ENCODE measurements at places on chromosomes 7 and 10.

- no peak for DNase-seq
These were observed 138.9 kb downstream of the WDR11 start for GRCh38 chr10:120989996-120990598.

DNA sequence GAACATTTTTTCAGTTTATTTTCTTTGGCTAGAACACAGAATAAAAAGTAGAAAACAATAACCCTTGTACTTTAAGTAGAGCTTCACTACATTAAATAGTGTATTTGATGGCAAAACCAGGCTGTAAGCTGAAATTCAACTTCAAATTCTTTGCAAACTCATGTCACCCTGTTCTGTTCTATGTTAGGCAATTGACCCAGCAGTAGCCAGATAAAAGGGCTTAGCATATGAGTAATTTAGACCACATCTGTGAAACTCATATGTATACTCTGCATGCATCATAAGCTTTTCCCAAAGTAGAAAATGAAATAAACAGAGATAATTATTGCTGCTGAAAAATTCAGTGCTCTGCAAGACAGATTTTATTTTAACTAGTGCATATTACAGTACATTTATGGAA is 150.2 kb downstream of the GNAI1 start:
- DNase-seq: no peak

DNA sequence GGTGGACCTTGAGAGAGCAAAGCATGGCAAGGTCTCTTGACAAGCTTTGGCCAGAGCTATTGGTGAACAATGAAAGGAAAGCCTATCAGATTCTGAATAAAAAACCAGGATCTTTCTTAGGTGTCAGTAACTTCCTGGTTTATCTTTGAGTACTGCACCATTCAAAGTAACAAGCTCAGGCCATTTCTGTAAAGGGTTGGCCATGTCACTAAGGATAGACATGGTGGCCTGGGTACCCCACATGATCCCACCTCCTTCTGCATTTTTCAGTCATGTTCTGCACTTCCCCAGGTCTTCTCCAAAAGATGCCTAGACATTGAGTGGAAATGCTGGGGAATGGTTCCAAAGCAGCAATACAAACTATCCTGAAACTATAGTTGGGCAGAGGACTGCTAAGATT is 242.0 kb downstream of the ARHGAP12 start:
- no peak for DNase-seq

DNA sequence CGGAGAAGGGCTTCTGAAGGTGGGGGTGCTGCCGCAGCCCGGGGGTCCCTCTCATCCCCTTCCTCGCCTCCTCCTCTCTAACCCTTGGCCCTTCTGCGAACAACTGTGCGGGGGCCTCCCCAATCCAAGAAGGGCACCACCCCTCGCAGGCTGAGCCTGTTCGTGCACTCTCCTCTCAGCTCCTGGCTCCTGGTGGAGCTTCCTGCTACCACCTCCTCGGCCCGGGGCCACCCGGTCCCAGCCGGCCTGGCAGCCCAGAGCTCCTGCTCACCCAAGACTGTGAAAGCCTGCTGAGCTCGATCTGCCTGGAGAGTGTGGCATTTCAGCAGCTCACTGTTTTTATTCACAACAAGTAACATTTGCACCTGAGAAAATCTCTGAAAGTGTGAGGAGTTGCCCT is 2.4 kb downstream of the ADGRA1 start:
- DNase-seq: no peak

DNA sequence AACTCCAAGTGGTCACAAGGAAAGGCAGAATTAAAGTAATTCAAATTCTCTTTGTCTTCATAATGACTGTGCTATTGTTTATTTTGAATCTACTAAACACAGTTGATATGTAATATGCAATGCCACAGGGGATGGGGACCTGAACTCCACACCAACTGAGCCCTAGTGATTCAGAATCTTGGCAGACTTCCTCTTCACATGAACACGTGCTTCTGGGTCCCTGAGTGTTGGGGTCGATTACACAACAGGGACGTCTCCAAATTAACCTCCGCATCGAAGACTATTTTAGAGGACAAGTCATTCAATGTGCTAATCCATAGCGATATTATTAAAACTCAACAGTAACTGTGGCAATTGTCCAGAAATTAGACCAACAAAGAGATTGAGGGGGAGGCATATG is 95.3 kb upstream of the CARD11 start:
- no peak for DNase-seq

- DNase-seq: no peak
These were observed 60.8 kb upstream of the SP4 start for GRCh38 chr7:21367081-21367480.

GRCh38 chr10:70977625-70978024 is 89.3 kb upstream of the PCBD1 start:
- no peak for DNase-seq

DNA sequence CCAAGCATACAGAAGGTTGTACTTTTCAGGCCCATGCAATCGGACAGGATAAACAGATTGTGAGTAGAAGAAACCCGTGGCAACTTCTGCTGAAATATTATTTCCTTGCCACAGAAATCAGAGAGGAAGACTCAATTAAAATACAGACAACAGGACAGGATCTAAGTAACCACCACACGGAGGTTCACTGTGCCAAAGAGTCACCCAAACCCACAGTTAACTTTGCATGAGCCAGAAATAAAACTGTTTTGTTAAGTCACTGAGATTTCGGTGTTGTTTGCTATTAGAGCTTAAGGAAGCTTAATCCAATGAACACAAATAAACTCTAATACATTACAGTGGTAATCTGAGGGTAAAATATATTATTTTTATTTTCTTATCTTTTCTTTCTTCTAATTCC is 14.0 kb downstream of the PNPLA8 start:
- no peak for DNase-seq

DNA sequence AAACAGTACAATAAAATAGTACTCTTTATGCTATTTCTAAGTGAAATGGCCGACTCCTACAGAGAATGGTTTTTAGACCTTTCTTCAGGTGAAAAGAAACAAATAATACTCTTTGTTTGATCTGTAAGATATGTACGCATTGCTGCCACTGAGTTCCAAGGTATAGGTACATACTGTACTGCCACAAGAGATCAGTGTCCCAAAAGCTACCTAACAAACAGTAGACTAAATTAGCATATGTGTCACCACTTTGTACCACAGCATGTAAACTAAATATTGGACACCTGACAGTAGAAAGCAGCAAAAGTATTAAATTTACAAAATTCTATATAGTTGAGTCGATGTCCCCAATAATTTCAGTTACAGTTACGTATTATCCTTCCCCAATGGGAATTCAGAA is 14.4 kb downstream of the MTPN start:
- DNase-seq: no peak

DNA sequence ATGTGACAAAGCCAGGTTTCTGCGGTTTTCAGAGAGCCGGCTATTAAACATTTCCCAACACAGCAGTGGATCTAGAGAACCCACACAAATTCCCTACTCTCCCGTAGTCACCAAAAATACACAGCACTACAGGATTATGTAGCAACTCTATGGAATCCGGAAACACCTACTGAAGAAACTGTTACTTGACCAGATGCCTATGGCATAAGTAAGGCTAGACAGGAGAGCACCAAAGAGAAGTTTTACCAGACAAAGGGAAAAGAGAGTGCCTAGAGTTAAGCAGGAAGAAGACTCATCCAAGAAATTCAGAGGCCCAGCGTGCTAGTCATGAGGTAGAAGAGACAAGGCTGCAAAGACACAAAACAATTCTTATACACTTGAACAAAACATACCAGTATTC is 321.1 kb downstream of the PARD3 start:
- no peak for DNase-seq

DNA sequence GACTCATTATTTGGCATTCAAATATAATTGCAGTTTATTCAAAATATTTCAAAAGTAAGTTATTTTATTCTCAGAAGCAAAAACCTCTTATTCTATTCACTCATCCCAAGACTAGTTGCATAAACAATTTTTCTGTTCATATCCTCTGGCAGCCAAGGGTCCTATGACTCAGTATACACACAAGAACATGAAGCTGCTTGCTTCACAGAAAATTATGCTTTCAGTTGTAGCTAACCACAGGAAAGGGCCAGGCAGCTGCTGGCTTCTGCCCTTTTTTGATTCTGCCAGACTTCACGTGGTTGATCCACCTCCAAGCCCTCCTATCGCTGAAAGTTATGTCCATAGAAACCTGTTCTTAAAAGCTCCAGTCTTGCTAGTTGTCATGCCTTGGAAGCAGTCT is 108.8 kb downstream of the ABCA13 start:
- DNase-seq: no peak

- DNase-seq: no peak
These were observed 172.3 kb downstream of the MDFIC start for GRCh38 chr7:115094163-115094562.

- DNase-seq: no peak
These were observed 39.0 kb upstream of the ZMIZ1 start for GRCh38 chr10:79029478-79030390.

- no peak for DNase-seq
These were observed 15.9 kb downstream of the VSIR start for GRCh38 chr10:71757399-71757922.

DNA sequence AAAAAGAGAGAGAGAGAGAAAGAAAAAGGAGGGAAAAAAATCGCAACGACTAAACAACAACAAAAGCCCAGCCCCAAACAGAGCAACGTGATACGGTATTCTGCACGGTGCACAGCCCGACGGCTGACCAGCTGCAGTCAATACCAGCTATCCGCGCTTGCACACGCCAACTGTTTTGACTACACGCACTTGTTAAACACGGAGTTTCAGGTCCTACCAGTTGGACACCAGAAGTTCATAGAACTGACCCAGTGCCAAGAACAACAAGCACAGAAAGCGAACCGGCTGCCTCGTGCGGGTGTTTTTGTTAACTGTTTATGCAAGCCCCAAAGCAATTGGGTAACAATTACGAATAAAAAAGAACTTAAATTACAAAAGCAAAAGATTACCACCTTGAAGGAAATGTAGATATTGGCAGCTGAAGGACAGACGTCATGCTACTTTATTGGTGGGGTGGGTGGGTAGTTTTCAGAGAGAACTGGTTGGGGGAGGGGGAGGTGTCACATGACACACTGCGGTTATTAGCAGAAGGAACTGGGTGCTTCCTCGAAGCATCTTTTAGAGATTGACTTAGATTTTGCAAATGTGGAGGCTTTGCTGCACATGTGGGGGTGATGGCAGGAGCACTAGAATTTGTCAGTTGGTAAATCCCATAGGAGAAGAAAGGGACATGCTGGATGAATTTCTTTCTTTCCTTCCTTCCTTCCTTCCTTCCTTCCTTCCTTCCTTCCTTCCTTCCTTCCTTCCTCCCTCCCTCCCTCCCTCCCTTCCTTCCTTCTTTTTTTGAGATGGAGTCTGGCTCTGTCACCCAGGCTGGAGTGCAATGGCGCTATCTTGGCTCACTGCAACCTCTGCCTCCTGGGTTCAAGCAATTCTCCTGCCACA is 110.6 kb upstream of the EFCAB10 start:
- DNase-seq: no peak

GRCh38 chr7:128236924-128237586 is 4.0 kb upstream of the LEP start:
- DNase-seq: no peak

DNA sequence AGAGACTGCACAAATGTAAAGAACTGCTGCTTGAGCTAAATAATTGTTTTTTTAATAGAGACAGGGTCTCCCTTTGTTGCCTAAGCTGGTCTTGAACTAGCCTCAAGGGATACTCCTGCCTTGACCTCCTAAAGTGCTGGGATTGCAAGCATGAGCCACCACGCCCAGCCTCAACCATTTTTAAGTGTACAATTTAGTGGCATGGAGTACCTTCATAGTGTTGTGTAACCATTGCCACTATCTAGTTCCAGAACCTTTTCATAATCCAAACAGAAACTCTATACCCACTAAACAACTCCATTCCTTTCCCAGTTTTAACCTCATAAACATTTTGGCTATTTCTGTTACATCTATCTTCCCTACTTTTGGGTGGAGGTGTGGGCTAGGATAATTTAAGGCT is 6.7 kb downstream of the EIF4H start:
- no peak for DNase-seq

DNA sequence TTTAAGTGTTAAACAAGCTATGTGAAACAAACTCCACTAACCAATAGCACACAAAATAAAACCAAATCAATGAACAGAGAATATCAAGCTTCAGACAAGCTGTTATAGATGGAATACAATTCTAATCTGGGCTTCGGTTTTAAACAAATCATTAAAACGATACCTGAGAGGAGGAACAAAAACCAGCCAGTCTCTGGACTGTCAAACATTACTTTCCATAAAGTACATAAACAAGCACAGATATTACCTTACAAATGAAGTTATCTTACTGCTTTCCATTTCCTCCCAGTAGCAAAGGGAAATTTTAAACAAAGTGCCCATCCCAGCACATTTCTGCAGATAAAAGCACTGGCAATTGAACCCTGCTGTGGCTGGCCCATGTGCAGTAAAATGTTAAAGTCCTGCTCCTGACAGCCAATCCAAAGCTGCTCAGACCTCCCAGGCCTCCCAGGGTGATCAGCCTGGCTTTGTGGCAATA is 128.0 kb downstream of the NRCAM start:
- no peak for DNase-seq

- no peak for DNase-seq
These were observed 143.2 kb downstream of the JAZF1 start for GRCh38 chr7:28037220-28038010.

DNA sequence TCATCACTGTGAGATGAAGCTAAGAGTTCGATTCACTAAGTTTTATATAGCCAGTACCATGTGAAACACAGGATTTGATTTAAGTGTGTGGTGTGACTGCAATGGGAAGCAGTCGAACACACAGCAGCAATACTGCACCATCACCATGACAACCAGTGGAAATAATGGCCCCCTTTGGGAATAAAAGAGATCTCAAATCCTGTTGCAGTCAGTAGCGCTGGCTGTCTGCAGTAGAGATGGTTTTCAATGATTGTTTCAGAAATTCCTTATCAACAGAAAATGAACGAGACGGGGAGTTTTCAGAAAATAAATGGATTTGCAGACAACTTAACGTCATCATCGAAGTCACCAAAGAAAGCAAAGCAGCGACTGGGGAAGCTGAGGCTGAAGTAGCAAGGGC is 91.0 kb downstream of the PTPRE start:
- no peak for DNase-seq

DNA sequence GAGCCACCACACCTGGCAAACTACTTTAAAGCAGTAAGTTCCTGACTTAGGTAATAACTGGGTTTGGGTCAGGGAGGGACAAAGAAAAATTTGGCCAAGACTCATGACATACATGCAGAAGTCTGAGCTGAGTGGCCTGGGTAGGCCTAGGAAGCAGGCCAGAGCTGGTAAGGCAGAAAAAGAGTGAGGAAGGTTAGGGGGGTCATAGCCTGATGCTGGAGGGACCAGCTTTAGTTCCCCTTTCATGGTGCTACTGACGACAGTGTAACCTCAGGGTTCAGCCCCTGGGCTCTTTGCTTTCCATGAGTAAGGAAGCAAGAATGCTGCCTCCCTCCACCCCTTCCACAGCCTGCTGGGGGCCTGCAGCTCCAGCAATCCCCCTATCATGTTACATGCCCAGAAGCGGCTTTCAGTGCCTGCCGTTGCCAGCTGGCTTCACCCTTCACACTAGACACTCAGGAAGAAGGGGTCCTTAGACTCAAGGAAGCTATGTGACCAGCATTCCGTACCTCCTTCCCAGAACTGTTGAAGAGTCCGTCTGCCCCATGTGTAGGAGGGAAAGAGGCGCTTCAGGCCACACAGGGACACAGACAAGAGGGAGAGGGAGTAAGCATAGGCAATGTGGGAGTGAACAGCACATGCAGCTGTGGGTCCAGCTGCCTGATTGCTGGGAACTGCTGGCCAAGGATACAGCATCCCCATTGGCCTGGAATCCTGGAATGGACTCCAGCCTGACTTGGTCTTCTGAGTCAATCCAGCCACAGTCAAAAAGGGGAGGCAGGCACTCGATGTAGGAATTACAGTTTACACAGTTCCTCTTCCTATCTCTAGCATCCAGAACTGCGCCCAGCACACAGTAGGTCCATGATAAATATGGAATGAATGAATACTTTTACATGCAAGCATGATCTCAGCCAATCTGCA is 4.1 kb upstream of the PLAU start:
- no peak for DNase-seq

Measured in stimulated activated CD4-positive, alpha-beta T cell treated with anti-CD3 and anti-CD28 coated beads, Interleukin-1b, Interleukin-23, amount 100 ng/mL, for 1 hour (primary cell).